HTR-8/SVneo (cell line): ENCODE measurements at places on chromosomes 1 and 21.

- DNase-seq, result no peak
Observed at GRCh38 chr21:17976139-17976538, 157.0 kb upstream of the C21orf91 start.

DNA sequence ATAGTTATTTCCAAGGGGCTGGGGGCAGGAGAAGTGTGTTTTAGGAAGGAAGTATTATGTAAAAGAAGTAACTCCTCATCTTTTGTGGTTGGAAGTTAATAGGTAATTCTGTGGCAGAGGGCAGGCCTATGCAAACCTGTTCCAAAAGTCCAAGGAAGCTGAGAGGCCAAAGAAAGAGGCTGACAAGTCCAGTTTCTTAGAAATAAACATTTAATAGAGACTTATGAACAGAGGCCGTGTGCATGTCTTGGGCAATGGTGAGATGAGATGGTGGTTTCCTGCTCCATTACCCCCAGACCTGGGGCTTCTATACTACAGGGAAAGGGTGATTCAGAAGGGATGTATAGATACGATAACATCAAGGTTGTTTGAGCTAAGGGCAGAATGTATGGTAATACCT is 7.6 kb upstream of the CA14 start:
- no peak for DNase-seq

GRCh38 chr1:216815260-216816131 is 92.3 kb upstream of the ESRRG start:
- no peak for DNase-seq

DNA sequence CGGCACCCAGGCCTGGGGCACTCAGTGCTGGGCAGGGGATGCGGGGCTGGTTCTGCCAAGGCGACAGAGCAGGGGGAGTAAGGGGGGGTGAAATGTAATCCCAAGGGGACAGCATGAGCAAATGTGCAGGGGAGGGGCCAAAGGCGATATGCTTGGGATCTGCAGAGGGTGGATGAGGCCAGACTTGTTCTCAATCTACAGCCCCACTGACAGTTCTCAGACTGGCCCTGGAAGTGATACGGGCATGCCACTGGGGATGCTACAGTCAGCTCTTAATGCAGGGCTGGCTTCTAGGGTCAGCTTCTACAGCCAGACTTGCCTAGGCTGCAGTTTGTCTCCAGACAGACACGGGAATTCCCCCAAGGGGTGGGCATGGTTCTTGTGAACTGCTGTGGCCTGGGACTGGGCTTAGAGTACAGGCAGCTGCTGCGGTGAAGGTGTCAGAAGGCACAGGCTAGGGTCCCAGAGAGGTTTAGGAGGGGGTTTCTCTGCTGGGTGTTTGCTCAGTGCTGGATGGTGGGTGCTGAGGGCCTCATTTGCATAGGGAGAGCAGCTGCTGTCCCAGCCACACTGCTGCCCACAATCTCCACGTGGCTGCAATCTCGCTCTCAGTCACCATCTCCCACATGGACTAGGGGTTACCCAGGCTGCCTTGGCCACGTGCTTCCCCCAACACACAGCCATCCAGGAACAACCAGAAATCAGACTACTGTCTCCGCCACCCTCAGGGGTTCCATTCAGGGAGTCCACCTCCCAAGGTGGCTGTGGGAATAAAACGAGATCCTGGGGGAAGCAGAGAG is 190.1 kb downstream of the HIVEP3 start:
- DNase-seq, result no peak

GRCh38 chr21:16740511-16740910 is 772.3 kb upstream of the CXADR start:
- no peak for DNase-seq

DNA sequence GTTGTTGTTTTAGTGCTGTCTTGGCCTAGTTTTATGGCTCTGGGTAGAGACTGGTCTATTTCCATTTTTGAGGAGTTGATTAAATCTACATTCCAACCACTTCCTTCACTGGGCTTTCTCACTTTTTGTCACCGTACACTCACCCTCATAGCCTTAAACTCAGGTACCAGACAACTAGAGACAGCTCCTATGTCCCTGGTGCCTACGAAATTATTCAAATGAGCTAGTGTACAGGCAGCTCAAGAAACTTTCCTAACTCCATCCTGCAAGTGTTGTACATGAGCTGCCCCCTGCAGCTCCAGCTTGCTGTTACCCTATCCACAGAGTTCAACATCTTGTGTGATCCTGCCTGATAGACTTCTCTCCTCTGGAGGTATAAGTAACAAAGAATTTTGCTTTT is 704.8 kb upstream of the RGS18 start:
- DNase-seq, result no peak

DNA sequence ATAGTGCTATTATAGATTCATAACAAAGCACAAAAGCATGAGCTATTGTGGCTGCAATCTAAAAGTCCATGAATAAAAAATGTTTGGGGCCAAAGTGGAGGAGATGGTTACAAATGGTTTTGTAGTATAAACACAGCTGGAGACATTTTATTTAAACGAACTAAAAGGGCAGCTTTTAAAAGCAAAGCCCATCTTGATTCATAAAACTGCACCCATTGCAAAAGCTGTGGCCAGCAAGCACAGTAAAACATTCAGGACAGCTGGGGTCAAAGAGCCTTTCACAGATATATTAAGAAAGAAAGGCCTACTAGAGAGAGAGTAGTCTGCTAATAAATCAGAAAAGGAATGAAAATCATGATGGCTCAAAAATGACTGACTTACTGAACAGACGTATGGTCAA is 520.8 kb downstream of the NUF2 start:
- DNase-seq, result no peak

DNA sequence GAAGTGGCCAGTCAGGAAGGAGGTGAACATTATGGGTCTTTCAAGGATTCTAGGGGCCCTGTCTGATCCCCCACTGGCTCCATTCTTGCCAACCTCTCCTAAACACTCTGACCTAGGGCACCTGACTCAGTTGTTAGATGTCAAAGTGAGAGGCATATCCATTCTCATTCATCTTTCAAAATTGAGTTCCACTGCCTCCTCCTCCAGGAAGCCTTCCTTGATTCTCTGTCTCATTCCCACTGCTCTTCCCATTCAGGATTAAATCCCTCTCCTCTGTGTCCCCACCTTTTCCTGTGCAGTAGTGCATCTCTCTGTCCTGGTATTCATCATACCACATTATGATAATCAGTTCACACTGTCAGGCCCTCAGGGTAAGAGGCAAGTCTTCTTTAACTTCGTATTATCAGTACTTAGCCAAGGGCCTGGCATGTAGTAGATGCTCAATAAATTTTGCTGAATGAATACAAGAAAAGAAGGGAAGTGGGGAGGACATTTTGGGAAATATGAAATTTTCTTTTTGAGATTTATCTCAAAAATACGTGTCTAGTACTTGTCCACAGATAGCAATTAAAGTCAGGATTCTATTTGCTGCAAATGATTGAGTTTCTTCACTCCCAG is 61.8 kb upstream of the ITPKB start:
- DNase-seq, result no peak

DNA sequence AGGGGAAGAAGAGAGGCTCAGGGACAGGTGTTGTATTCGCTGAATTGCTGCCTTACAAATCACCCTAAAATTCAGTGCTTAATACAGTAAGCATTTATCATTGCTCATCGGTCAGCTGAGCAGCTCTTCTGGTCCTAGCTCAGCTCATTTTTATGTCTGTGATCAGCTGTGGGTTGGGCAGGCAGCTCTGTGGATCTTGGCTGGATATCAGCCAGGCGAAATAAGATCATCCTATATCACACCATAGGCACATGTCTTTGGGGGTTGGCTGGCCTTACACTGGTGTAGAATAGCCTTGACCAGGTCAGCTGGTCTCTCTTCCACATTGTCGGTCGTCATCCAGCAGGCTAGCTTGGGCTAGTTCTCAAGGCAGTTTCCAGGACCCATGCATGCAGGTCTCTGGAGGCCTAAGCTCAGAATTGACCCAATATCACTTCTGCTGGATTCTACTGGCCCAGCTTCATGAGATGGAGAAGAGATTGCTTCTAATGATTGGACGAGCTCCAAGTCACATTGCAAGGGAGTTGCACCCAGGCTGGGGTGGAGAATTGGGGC is 448.6 kb downstream of the KIF26B start:
- DNase-seq, result no peak

GRCh38 chr1:247189981-247190798 is 18.4 kb upstream of the ZNF124 start:
- DNase-seq, result no peak

DNA sequence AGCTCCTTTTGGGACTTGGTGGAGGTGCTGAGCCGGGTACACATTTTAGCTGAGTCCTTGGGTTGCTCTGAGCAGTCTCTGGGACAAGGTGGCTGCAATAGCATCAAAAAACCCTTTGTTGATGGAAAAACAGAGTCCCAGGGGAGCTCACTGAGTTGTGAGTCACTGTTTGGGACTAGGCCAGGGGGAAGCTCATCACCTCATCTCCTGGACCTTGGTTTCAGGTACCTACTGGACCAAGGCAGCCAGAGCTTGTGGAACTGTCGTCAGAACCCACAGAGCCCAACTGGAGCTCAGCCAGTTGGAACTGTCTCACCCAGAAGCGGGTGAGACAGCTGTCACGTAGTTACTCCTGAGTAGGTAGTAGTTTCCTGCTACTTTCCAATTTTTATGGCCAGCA is 146.7 kb downstream of the HLX start:
- DNase-seq, result no peak

DNA sequence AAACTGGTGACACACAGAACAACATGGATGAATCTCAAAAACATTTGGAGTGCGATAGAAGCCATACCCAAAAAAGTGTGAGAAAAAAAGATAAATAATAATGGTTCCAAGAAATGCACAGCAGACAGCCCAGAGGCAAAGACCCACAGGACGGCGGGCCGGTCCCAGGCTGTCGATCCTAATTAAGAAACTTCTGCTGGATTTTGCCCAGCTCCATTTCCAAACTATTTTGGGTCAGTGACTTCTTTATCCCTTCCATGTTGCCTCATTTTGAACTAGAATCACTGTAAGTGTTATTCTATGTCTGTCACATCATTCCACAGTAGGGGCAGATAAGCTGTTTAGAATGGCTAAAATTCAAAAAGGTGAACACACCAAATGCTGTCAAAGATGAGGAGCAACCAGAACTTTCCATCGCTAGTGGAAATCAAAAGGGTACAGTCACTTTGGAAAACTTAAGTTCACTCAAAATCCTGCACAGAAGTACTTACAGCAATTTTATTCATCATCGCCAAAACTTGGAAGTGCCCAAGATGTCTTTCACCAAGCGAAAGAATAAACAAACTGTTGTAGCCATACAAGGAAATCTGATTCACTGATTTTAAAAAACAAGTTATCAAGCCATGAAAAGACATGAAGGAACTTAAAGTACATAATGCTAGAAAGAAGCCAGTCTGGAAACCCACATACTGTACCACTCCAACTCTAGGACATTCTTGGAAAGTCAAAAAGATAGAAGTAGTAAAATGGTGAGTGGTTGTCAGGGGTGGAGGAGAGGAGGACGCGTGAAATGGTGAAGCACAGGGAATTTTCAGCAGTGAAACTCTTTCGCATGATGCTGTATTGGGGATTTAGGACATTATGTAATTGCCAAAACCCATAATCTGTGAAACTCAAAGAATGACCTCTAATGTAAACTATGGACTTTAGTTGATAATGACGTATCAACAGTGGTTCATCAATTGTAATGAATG is 7.5 kb downstream of the NBPF1 start:
- DNase-seq, result no peak

- no peak for DNase-seq
Observed at GRCh38 chr1:67629370-67630075, 55.5 kb upstream of the GADD45A start.

- no peak for DNase-seq
Observed at GRCh38 chr1:222791006-222791710, 23.7 kb upstream of the DISP1 start.

DNA sequence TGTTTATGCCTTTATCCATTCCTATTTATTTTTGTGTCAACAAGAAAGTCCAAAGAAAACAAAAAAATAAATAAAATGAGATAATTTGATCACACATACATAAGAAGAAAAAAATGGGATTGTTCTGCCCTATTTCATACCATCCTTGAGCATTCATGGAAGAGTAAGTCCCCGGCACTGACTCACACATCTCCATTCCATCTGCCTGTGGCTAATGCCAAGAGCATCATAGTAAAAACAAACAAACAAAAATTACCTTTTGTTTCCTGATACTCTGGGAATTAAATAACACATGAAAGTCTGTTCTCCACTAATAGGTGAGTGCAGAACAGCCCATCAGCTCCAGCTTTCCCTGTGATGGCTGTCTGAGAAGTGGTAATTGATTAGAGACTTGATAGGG is 48.1 kb upstream of the BACE2 start:
- DNase-seq, result no peak

- no peak for DNase-seq
Observed at GRCh38 chr1:76006234-76006633, 68.3 kb upstream of the ST6GALNAC3 start.

DNA sequence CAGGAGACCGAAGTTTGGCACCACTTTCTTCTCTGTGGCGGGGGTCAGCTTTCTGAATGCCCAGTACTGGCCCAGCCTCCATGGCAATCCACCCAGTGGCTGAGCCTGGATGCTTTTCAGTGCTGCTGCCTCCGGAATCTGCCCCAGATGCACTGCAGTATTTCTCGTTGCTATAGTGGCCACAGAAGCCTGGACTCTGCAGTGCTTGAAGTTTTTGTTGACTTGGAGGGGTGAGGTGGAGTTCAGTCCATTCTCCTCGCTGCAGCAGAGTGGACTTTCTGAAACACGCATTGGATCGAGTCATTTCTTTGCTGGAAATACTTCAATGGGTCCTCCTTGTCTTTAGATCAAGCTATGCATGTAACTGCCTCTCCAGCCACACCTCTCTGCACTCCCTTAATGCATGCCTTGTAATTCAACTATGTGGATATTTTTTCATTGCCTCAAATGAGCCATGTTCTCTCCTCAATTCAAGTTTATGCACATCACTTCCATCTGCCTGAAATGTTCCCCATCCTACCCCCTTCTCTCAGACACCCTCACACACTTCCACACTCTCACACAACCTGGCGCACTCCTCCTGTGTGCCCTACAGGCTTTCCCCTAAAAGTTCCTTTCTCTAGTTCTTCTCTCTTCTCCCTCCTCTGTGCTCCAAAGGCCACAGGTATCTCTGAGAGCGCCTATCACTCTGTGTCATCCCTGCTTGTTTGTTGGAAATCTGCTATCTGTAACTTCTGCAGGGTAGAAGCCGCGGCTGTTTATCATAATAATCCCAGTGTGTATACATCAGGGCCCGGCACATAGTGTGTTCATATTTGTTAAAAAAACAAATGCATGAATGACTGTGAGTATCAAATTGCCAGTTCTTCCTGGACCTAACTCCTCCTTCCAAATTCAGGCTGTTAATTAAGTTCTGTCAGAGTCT is 16.5 kb downstream of the ADAM30 start:
- no peak for DNase-seq
